ENCODE measurements at places on chromosomes 7 and 10.

- DNase-seq, result no peak
Observed at GRCh38 chr7:69696054-69696591, 97.8 kb downstream of the AUTS2 start.

DNA sequence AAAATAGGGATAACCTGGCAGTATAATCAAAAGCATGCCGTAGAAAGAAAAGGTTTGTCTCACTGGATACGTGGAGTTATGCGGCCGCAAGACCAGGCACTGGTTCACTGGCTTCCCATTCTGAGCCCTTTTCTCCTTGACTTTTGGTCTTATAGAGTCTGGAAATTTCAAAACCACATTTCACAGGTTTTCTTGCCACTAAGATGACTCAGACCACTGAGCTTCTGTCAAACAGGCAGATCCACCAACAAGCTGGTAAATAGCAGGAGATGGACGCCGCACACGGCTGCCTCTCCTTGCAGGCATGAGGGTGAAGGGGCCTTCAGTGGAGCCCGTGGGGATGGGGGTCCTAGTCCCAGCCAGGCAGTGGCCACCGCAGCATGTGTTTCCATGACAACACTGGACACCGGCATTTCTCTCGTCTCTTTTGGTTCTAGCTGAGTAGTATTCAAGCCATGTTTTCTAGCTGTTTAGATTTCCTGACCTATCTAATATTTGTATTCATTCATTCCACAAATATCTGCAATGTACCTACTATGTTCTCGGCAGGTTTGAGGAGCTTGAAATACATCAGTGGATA is 55.5 kb downstream of the KLF6 start:
- DNase-seq, result no peak

DNA sequence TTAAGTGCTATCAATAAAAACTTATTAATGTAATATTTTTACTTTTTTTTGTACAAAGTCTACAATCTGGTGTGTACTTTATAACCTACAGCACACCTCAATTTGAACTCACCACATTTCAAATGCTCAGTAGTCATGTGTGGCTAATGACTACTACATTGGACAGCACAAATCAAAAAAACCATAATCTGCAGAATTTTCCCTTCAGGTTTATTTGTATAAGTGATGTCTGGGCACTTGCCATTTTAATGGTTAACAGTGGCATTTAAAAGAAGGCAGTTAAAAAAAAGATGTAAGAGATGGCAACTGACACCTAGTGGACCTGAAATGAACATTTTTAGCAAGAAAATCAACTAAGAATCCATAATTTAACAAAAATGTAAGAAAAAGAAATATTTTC is 124.6 kb upstream of the NRBF2 start:
- DNase-seq, result no peak

- DNase-seq, result no peak
Observed at GRCh38 chr10:99365736-99366135, 36.6 kb downstream of the CNNM1 start.

DNA sequence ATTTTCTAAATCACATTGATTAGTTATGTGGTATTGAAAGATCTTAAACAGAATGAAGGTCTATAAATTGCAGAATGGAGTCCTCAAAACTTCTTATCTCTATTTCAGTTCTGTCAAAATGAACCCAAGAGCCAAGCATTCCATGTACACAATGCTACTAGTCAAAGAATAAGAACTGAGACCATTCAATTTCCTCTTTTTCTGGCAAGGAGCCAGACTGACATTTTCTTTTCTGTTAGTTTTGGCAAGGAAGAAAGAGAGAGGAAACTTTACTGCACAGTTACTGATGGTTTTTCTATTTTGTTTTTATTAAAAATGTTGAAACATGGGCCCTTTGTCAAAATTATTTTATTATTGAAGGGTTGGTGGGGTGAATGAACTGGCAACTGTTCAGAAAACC is 181.8 kb upstream of the FERD3L start:
- DNase-seq, result no peak

- no peak for DNase-seq
Observed at GRCh38 chr7:45446195-45446944, 127.8 kb upstream of the ADCY1 start.

DNA sequence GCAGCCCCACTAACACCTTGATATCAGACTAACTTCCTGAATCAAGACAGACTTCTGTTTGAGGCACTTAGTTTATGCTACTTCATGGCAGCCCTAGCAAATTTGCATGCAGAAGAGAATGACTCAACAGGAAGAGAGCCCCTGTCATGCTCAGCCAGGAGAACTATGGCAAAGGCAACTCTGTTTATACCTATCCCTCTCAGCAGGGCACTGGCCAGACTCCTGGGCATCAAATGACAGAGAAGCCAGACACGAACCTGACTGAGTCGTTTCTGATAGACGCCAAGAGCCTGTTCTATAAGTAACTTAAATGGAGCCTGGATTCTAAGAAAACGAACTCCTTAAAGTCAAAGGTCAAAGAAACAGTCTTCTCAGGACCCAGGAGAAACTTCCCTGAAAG is 50.9 kb upstream of the UNC5B start:
- DNase-seq, result no peak

DNA sequence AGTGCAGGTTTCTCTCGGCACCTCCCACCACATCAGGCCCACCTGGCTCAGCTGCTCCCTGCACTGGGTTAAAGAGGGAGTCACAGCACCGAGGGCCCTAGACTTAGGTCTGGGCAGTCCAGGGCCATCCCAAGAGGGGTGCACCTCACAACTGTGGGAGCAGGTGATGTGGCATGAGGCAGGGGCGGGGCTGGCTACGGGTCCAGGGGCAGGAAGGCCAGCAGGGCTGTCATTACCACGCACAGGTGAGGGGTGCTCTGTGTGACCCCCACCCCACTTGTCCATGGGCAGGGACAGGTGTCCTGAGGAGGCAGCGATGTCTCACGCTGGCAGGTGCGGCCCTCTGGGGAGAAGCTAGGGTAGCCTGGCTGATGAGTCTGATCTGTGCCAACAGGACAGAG is 40.5 kb upstream of the DPYSL4 start:
- peak; percentile 18 for DNase-seq

GRCh38 chr10:4131407-4132215 is 346.6 kb upstream of the KLF6 start:
- no peak for DNase-seq

DNA sequence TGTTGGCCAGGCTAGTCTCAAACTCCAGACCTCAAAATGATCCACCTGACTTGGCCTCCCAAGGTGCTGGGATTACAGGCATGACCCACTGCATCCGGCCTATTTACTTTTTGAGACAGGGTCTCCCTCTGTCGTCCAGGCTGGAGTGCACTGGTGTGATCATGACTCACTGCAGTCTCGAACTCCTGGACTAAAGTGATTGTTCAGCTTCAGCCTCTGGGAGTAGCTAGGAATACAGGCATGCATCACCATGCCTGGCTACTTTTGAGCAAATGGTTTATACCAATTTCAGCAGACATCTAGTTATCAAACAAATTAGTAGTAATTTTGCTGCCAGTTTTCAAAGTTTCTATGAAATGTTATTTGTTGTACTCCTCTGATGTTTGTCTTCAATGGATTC is 2.2 kb upstream of the WAC start:
- DNase-seq, result no peak

DNA sequence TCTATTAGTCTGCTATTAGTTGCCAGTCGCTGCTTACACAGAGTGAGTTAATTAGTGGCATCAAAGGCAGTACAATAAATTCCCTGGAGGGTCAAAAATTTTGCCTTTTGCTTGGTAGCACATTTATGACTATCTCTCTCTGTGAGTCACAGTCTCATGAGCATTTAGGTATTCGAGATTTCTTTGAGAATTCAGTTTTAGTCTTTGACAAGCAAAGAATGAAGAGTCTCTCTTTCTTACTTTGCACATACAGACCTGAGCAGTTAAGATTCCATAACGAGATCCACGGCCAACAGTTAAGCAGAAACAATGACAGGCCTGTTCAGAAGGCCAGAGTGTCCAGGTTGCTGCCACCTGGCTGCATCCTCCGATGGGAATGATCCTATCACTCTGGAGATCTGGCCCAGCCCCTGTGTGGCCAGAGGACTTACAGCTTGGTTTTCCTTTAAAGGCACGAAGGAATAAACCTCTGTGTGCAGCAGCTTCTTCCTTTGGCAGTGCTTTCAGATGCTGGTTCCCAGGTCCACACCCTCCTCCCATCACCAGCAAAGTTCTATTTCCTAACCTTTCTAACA is 80.6 kb downstream of the GLI3 start:
- no peak for DNase-seq

- no peak for DNase-seq
Observed at GRCh38 chr10:91512458-91512857, 102.3 kb downstream of the HECTD2 start.

GRCh38 chr10:12656518-12657142 is 307.3 kb downstream of the CAMK1D start:
- no peak for DNase-seq

DNA sequence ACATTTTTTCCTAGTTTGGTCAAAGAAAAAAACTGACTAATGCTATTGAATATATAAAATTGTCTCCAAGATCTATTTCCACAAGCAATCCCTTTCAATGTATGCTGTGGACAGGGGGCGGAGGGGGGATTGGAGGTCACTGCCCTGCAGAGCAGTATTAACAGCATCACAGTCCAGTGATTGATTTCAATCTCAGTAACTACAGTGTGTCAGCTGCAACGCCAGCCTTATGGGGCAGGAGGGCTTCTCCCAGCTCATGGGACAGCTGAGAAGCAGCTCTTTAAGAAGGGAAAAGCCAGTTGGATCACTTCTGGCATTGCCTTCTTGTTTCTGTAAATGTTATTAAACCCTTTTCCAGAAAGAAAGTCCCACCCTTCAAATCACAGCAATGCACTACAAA is 65.0 kb downstream of the RAPGEF5 start:
- DNase-seq, result no peak

GRCh38 chr7:158073845-158074840 is 513.5 kb downstream of the PTPRN2 start:
- DNase-seq, result no peak

DNA sequence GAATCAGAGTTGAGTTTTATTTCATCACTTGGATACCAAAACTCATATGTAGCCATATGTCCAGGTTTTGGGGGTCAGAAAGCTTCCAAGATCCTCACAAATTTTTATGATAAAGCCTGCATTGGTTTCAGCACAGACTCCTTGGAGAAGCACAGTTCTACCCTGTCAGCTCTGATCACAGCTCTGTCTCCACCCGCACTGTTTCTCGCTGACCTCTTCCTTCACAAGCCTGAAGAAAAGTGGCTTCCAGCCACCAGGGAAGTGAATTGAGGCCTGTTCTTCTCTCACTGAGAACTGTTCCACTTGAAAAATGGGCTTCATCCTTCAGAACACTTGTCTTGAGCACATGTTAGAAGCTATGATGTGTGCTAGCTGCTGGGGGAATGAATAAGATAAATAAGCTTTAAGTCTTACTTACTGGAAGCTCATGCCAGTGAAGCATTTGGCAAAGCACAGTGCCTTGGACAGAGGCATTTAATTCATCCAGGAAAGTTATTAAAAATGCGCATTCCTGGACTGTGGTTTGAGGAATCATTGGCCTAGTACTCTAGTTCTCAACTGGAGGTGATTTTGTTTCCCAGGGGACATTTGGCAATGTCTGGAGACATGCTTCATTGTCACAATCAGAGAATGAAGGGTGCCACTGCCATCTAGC is 133.6 kb downstream of the BMPER start:
- no peak for DNase-seq

DNA sequence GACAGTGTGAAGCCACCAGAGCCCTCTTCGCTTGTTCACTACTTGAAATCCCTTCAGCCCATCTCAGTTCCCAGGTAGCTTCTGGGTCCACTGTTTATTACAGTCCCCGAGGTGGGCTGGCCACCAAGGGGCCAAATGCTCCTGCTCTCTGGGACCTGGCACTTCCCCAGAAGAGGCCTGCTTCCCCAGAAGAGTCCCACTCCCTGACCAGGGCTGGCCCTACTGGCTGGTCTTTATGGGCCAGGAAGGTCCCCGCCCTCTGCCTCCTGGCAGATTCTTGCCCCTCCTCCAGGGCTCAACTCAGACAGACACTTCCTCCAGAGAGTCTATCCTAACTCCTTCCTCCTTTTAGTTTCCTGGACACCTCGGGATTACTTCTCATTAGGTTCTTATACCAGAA is 70.7 kb upstream of the LRRC18 start:
- no peak for DNase-seq

- DNase-seq, result peak; percentile 23
Observed at GRCh38 chr10:32446536-32447406, 831 bp downstream of the CCDC7 start.

- DNase-seq, result no peak
Observed at GRCh38 chr7:13801669-13802068, 187.8 kb downstream of the ETV1 start.

DNA sequence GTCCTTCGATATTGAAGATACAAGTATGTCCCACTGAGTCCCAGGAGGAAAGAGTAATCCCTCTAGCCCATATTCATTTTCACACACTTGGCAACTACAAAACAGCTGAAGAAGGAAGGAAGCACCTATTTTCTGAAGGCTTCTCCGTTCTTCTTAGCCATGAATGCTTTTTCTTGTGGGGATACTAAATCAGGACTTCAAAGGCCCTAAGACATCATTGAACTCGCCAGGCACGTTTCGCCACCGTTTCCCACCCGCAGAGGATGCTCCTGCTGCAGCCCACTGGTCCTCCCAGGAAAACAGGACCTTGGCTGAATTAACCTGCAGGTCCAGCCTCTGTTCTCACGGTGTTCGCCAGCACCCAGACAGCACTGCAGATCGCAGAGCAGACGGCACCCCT is 561.5 kb downstream of the DNAJB6 start:
- DNase-seq, result no peak

DNA sequence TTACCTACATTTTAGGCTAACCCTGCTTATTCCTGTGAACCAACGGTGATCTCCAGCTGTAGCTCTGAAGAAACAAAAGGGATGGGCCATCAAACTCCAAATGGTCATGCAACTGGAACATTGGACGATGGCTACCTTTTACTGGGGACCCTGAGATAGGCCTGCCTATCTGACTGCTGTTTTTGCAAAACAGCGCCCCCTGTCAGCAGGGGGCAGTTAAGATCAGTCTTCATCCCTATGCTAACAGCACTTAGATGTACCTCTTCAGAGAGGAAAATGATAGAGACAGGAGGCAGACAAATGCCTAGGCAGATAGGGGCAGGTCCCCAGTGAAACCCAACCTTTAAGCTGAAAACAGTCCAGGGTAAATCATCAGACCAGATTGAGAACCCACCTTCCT is 1085.4 kb upstream of the SORCS1 start:
- DNase-seq, result no peak

DNA sequence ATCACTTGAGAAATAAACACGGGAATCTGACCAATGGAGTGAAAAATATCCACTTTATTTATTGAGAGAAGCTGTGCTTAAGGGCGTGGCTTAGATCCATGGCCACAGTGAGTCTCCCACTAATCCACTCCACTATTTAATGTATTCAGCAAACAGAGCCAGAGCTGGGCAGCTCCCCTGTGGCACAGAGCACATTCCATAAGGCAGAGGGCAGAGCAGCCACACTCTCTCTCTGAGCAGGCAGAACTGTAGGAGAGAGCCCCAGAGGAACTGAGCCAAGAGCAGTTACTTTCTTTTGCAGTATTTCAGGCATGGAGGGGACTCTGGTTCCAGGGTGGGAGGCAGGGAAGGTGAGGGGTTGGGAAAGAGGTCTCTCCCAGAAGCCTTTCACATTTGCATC is 106.0 kb downstream of the GALNT17 start:
- peak; percentile 39 for DNase-seq

Data from ovary (tissue), 10 donors.